ENCODE measurements at places on chromosomes 7 and 10.

- DNase-seq, result no peak
Measured at GRCh38 chr7:97659363-97660045, 72.4 kb upstream of the TAC1 start.

- peak; percentile 91 for DNase-seq
Measured at GRCh38 chr10:112137154-112137987, 46.2 kb downstream of the GPAM start.

- no peak for DNase-seq
Measured at GRCh38 chr10:78019264-78019663, 10.1 kb downstream of the POLR3A start.

DNA sequence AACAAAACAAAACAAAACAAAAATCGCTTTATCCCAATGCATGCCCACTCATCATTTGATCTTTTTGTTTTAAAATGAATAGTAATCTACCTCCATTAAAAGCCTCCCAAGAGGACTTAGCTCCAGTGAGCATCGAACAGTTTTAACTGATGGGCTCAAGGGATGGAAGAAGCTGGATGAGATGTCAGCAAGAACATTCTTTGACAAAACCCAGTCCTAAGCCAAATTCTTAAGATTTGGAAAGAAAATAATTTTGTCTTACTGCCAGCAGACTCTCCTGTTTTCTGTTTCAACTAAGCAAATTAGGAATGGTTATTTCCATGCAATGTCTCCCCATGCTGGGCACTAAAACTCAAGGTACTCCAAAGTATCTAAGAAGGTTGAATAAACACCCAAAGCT, 127.3 kb downstream of the RNLS start:
- DNase-seq, result no peak

- no peak for DNase-seq
Measured at GRCh38 chr10:11636697-11637303, 25.4 kb upstream of the USP6NL start.

- no peak for DNase-seq
Measured at GRCh38 chr10:16724509-16724908, 92.7 kb downstream of the RSU1 start.

DNA sequence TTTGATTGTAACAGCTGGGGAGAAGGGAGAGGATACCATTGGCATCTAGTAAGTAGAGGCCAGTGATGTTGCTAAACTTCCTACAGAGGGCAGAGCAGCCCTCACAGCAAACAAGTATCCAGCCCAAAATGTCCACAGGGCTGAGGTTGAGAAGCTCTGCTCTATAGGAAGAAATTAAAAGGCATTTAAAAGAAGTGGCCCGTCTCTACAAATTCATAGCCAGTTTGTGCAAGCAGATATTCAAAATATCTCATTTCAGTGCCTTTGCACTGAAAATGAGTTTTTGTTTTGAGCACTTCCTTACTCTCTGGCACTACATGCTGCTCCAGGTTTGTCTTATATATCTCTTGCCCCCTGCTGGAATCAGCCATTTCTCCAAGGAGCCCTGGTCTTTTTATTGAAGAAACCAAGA, 330.0 kb downstream of the BBS9 start:
- DNase-seq, result peak; percentile 16

GRCh38 chr10:1570416-1571051, 166.8 kb downstream of the ADARB2 start:
- DNase-seq, result no peak

DNA sequence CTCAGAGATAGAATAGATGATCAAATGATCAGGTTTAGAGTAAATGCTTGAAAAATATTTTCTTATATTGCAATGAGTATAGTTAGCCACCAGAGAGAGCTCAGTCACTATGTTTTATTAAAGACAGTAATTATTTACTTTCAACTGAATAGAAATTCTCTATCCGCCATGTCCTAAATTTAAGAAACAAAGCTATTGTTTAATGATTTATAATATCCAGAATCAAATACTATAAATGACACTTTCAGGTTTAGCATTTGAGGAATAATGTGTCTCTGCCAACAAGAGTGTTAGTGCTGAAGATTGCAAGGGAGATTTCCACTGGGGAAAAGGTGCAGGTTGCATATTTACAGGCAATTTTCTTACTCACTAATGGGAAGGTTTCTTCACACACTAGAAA, 184.7 kb downstream of the DGKB start:
- no peak for DNase-seq

GRCh38 chr10:57815949-57816348, 451.7 kb downstream of the IPMK start:
- no peak for DNase-seq

- DNase-seq, result no peak
Measured at GRCh38 chr7:98996150-98996552, 117.8 kb downstream of the TRRAP start.

DNA sequence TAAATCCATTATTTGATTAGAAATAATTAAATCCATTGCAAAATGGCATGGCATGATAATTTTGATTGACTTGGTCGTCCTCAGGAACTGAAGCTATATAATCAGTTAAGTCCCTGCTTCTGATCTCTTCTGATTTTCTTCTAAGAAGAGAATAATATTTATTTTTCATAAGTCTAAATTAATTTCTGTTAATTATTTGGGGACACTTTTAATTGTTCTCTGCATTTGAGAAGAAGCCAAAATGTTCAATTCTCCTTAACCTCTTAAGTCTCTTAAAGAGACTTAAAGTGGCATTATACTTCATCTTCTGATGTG, 67.2 kb downstream of the CAV1 start:
- DNase-seq, result no peak

DNA sequence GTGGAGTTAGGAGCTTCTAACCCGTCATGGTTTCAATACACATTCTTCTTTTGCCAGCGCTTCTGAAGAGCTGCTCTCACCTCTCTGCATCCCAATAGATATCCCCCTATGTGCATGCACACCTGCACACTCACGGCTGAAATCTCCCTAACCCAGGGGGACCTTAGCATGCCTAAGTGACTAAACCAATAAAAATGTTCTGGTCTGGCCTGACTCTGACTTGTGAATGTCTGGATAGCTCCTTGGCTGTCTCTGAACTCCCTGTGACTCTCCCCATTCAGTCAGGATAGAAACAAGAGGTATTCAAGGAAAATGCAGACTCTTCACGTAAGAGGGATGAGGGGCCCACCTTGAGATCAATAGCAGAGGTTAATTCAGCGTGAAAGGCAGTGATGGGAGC, 22.4 kb downstream of the PRSS2 start:
- DNase-seq, result no peak

GRCh38 chr7:138459413-138460175, 465 bp upstream of the TRIM24 start:
- no peak for DNase-seq

GRCh38 chr7:78039790-78040776, 241.5 kb downstream of the PHTF2 start:
- DNase-seq, result peak; percentile 40

DNA sequence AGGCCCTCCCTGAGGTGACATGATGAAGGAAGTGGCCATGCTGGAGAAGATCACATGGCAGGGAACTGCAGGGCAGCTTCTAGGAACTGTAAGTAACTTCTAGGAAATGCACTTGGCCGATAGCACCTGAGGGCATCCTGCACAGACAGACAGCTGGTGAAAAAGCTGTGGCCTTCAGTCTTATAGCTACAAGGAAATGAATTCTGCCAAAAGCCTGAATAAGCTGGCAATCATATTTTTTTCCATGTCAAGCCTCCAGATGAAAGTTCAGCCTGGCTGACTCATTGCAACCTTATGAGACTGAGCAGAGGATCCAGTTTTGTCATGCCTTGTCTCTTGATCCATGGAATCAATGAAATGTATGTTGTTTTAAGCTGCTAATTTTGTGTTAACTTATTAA, 91.1 kb upstream of the CACNA2D1 start:
- DNase-seq, result no peak

DNA sequence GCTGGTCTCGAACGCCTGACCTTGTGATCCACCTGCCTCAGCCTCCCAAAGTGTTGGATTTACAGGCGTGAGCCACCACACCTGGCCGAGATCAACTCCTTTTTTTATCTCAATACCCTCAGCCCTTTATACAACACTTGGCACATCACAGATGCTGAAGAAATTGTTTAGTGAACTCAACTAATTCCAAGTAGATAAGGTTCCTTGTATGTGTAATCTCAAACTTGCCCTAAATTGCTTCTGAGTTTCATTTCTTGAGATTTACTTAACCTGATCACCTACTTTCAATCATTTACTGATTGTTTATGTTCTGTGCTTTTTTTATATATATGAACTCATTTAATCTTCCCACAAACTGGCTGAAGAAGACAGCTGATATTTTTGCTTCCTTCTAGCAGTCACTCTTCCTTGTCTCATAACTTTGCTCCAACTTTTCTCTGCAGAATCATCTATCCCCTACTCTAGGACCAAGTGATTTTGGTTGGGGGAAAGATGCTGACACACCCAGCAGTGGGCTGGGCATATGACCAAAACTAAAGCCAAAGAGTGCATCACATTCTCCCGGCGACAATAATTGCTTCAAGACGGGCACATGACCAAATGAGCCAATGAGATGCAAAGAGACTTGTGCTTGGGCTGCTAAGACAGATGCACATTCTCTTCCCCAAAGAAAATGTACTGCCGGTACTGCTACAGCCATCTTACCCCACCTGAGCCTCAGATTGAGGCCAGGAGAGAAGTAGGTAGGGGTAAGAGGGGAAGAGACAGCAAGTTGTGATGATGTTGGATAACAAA, 40.3 kb upstream of the ARID5B start:
- DNase-seq, result no peak

DNA sequence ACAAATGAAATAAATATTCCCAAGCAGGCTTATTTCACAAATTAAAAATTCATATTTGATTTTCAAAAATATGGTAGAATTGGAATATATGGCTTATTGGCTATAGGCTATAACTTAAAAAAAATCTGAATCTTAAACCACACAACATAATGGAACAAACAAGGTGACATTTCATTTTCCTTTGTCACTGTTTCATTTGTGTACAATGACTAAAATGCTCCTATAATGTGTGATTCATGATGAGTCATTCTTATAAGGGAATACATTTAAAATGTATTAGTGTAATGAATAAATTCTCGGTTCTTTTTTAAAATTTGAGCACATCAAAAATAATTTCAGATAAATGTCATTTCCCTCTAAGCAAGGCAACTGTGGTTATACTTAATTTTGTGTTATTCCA, 148.0 kb upstream of the ANK3 start:
- no peak for DNase-seq

GRCh38 chr7:127968547-127968946, 62.7 kb downstream of the LRRC4 start:
- DNase-seq, result no peak

- DNase-seq, result no peak
Measured at GRCh38 chr7:16754856-16755317, 1.3 kb downstream of the TSPAN13 start.

DNA sequence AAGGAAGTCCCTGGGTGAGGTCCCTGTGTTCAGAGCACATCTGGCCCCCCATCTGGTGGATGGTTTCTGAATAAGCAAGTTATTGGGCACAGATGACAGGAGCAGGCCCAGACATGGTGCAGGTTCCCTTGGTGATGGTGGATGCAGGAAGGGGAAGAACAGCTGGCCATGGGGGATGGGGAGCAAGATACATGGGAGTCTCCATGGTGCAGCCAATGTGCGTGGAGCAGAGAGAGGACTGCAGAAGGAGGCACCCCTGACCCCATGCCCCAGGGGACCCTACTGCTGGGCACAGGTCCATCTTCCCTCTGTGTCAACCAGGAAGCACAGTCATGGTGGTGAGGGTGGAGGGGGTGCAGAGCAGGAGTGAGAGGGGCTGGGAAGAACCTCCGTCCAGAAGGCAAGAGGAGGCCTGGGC, 43.8 kb upstream of the RABGEF1 start:
- no peak for DNase-seq

DNA sequence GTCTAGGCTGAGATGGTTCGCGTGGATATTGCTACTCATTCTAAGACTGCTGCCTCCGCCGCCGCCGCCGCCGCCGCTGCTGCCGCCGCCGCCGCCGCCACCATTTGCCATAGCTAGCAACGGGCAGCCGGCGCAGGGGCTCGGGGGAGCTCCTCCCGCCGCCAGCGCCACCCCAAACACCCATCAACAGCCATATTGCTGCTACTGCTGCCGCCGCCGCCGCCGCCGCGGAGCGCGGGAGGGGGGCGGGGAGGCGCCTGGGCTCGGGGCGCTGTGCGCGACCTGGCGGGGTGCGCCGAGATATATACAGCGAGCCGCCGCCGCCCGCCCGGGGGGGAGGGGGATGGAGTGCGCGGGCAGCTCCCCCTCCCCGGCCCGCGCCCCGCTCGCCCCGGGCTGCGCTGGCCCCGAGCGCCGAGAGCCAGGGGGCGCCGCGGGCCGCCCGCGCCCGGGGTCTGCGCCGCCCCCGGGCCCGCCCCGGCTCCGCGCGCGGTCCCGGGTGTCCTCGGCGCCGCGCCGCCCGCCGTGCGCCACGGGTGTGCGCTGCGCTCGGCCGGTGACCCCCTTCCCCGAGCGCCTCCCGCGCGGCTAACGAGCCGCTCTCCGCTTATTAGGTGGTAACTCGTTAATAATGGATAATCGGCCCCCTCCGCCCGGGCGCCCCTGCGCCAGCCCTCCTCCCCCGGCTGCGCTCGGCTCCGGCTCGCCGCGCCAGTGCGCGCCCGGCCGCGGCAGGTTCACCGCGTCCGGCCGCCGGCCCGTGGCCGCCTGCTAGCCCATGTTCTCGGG, at the start of gene KCNMA1:
TSS of gene KCNMA1 (minus strand) at position 277 of the 789 bp plus-strand sequence.
- DNase-seq, result no peak

- no peak for DNase-seq
Measured at GRCh38 chr10:61832866-61833481, 68.5 kb upstream of the ARID5B start.

DNA sequence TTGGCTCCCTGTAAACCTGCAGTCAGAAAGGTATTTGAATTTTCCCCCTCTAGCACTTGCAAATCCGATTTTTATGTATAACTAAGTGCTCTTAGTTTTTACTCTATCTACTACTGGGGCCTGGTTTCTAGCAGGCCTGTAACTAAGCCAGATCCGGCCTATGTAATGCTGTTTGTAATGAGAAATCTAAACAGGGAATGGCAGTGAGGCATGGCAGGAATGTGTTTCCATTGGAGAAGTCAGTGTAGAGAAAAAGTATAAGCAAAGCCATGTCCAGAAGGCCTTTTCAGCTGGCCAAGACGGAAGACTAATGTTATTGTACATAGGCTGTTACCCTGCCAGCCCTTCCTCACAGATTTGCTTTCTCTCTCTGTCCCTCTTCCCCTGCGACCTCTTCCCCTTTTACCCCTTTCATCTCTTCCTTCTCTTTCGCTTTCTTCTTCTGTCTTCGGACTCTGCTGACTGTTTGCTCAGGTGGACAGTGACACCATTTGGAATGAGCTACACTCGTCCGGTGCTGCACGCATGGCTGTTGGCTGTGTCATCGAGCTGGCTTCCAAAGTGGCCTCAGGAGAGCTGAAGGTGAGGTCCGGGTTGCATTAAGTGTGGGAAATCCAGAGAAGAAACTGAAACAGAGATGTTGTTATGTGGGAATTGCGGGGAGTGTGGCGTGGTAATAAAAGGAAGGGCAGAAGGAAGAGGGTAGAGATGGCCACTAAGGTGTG, 297.5 kb downstream of the HDAC9 start:
- no peak for DNase-seq
